Stimulated activated CD4-positive, alpha-beta T cell treated with anti-CD3 and anti-CD28 coated beads, Interleukin-4, amount 100 ng/mL, for 48 hours (primary cell): ENCODE measurements at places on chromosomes 16 and 17.

- DNase-seq, result no peak
These were observed 27.4 kb upstream of the GNAO1 start for GRCh38 chr16:56163938-56164337.

DNA sequence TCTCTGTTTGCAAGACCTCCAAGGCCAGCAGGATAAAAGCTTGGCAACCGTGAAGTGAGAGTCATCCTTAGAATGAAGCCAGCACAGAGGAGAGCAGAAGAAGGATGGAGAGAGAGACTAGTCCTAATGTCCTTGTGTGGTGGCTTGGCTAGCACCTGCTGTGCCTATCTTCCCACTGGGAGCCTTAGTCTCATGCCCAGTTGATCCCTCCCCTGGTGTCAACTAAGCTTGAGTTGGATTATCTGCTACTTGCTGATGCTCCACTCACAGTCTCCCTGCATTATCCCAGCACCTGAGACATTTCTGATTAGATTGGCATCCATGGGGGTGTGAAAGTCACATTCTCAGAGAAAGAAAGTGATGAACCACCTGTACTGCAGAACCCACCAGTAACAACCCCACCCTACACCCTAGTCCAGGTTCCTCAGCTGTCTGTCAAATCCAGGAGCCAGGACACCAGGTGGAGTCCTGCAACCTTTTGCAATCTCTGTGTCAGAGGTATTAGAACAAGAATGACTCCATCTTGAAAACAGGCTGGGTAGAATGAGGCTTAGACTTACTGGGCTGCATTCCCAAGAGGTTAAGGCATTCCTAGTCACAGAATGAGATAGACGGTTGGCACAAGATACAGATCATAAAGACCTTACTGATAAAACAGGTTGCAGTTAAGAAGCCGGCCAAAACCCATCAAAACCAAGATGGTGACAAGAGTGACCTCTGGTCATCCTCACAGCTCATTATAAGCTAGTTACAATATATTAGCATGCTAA lies 460.2 kb upstream of the C16orf82 start:
- no peak for DNase-seq

- no peak for DNase-seq
These were observed 13.6 kb upstream of the CBFB start for GRCh38 chr16:67015313-67015731.

- no peak for DNase-seq
These were observed 525 bp downstream of the CD2BP2 start for GRCh38 chr16:30354423-30355143.

DNA sequence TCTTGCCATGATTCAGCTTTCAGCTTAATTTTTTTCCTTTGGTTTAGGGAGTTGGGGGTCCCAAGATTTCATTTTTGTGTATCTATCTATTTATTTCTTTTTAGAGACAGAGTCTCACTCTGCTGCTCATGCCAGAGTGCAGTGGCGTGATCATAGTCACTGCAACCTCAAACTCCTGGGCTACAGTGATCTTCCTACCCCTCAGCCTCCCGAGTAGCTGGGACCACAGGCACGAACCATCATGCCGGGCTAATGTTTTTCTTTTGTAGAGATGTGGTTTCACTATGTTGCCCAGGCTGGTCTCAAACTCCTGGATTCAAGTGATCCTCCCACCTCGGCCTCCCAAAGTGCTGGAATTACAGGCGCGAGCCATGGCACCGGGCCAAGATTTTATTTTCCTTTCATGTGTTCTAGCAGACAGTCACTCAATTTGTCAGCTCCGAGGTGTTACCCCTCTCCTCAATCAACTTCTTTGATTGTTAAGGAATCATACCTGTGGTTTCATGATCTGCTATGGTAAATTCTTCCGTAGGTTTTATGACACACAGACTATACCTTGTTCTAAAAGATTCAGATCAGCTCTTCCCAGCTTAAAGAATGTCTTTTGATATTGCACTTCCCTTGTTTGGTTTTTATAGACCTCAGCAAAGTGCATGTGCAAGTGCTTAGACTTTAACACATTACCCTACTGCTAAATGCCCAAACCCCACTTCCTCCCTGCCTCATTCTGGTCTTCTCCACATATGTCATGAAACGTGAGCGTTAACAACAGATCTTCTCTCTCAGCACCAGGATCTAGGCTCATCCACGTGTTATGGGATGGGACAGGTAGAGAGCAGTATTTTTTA lies 13.0 kb downstream of the UNC45B start:
- DNase-seq, result no peak

DNA sequence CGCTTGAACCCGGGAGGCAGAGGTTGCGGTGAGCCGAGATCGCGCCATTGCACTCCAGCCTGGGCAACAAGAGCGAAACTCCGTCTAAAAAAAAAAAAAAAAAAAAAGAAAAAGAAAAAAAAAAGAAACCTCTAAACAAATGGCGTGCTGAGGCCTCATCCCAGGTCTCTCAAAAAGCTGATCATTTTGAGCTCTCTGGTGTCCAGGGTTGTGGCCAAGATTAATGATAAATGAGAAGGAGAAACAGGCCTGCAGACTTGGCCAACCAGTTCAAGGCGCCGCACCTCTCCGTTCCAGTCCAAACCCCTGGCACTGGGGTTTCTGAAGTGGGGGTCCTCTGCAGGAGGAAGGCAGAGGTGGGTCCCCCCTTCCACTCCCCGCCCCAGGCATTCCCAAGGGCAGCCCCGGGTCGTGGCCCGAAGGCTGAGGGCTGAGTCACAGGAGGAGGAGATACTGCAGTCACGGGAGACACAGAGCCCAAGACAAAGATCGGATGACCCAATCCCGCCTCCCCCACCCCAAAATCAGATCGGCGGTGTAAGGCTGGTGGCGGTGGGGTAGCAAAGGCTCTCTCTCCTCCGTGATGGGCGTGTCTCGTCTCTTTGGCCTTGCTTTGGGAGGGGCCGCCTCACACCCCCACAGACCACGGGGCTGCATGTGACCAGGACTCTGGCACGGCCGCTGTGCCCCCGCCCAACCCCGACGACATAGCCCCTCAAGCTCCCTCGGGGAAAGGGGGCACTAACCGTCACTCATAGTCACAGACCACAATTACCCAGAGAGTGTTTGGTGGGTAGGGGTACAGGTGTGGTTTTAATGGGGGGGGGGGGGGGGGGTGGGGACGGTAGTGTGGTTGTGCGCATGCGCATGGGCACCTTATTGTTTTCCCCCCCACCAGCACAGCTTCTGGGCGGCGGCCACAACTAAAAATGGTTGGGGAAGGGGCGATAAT lies 1.1 kb downstream of the VAT1 start:
- DNase-seq, result no peak

DNA sequence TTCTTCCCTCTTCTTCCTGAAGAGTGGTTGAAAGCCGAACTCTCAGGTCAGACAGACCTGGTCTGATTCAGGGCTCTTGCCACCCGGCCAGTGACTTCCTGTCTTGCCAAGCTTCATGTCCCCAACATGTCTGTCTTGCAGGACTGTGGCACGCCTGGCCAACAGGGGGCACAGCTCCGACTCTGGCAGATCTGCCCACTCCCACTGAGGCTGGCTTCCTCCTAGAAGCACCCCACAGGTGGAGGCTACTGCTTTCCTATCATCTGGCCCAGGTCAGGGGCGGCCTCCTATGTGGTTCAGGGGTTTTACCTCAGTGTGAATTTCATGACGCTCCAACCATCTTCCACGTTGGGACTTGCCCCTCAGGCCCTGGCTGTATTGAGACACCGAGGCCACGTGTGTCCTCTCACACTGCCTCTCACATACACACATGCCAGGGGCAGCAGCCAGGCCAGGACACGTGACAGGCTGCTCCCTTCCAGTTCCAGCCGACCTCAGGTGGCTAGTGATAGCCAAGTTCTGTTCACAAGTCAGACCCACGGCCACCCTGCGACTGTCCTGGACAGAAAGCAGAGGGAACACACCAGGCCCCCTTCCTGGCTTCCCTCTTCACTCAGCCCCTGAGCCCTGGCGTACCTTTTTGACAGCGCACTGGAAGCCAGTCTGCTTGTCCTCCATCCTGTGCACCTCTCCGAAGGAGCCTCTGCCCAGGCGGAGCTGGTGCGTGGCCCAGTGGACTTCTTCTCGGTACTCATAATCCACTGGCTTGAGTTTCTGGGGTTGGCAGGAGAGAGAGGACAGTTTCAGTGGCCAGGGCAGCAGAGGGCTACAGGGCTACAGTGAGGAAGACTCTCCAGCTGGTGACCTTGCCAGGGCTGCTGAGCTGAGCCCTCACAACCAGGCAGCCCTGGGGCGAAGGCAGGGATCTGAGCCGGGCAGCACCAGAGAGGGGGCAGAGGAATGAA lies 22.6 kb upstream of the SPATA32 start:
- DNase-seq, result no peak

DNA sequence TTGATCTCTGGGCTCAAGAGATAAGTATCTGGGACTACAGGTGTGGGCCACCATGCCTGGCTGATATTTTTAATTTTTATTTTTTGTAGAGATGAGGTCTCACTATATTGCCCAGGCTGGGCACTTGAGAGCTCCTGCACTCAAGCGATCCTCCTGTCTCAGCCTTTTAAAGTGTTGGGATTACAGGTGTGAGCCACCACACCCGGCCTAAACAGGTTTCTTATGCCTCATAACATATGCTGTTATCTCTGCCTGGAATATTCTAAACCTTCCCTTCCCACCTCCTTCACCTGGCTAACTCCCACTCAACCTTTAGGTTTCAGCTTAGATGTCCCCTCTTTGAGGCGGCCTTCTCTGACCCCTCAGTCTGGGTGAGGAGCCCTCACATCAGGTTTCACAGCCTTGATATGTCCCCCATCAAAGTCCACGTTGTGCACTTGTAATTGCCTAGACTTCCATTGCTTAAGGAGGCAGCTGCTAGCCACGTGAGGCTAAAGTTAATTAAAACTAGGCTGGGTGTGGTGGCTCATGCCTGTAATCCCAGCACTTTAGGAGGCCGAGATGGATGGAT lies 8.6 kb upstream of the CNP start:
- no peak for DNase-seq

GRCh38 chr17:73546770-73547536 lies 97.3 kb downstream of the SDK2 start:
- no peak for DNase-seq

DNA sequence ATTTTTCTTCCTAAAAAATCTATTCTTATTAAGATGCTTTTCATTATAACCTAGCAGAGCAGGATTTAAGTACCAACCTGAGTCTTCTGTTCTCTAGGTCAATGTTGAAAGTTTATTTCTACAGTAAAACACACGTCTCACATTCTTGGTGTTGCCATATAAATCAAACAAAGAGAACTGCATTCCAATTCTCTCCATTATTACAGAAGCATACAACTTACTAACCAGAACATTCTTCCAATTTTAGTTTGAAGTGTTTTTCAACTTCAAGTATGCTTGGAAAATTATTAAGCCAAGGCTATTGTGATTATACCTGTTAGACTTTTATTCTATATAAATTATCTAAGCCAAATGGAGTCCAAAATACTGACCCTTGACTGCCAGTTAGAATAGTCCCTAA lies 110.4 kb upstream of the PMFBP1 start:
- DNase-seq, result no peak

GRCh38 chr16:72149676-72150464 lies 22.1 kb downstream of the PMFBP1 start:
- DNase-seq, result no peak

GRCh38 chr17:46166692-46167249 lies 26.5 kb downstream of the KANSL1 start:
- DNase-seq, result no peak

DNA sequence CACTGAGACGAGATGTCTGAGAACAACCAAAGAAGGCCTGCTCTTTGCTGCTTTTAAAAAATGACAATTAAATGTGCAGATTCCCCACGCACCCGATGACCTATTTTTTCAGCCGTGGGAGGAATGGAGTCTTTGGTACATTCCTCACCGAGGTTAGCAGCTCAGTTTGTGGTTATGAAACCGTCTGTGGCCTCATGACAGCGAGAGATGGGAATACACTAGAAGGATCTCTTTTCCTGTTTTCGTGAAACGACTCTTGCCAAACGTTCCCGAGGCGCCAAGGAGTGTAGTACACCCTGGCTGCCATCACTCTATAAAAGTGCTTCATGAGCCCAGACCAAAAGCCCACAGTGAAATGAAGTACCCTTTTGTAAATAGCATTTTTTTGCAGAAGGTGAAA lies 87.8 kb downstream of the CRISPLD2 start:
- no peak for DNase-seq

GRCh38 chr16:24378999-24379398 lies 122.9 kb downstream of the CACNG3 start:
- DNase-seq, result no peak

- DNase-seq, result no peak
These were observed 22.3 kb upstream of the ADORA2B start for GRCh38 chr17:15922586-15922985.
